Stimulated activated CD8-positive, alpha-beta memory T cell treated with anti-CD3 and anti-CD28 coated beads, Interleukin-15, amount 100 ng/mL, for 1 hour (primary cell): ENCODE measurements at places on chromosomes 4 and X.

- no peak for DNase-seq
Measured at GRCh38 chr4:110621328-110621812, 1.5 kb downstream of the PITX2 start.

- DNase-seq = no peak
Measured at GRCh38 chr4:166202991-166203390, 330.0 kb downstream of the TLL1 start.

- no peak for DNase-seq
Measured at GRCh38 chrX:104284507-104284906, 29.8 kb upstream of the ESX1 start.

DNA sequence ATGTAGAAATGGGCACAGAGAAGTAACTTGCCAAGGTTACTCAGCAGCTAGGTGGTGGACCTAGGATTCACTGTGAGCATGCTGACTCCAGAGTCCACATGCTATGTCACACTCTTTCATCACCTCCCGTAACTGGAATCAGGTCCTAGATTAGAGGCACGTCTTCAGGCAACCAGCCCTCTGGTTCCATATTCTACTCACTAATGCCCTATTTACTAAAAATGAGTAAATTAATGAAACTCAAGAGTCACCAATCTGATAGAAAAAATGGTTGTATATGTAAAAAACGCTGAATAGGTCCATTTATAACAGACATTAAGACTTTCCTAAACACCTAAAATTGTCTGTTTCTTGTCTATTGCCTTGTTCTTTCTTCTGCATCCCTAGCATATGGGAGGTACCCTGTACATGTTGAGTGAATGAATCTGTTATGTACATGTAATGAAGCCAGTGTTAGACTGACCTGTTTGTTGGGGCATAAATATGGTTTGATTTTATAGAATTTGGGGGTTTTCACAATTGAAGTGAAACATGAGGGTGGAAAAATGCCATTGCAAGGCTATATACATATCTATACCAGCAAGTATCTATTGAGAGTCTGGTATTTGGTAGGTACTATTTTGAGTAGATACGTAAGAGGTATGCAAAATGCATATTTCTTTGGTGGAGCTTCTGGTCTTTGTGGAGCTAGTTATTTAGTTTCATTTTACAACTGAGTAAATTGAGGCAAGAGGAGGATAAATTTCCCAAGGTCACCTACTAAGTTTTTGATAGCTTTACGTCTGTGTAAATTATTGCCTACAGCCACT is 7.5 kb upstream of the RUFY3 start:
- DNase-seq = no peak

DNA sequence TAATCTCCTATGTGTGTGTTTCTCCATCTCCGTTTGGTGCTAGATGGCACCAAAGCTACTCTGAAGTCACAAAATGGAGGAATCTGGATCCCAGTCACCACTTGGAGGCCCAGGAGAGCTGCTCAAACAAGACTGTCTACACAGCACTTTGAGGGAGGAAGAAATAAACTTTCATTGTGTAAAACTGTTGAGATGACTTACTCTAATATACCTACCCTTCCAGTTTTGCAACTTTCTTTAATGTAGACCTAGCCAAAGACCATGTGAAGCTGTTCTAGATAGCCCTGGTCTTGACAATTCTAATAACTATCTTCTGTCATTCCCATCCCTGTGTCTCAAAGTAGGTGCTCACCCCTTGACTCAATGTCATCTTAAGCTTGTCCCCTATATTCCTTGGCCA is 52.8 kb upstream of the TAB3 start:
- DNase-seq = no peak

GRCh38 chr4:15035159-15035558 is 32.9 kb downstream of the CPEB2 start:
- no peak for DNase-seq

GRCh38 chr4:159003420-159004253 is 99.2 kb upstream of the RAPGEF2 start:
- no peak for DNase-seq

GRCh38 chr4:66653937-66654336 is 891.4 kb downstream of the CENPC start:
- DNase-seq = no peak

- DNase-seq = no peak
Measured at GRCh38 chr4:146263793-146264192, 49.5 kb downstream of the REELD1 start.

DNA sequence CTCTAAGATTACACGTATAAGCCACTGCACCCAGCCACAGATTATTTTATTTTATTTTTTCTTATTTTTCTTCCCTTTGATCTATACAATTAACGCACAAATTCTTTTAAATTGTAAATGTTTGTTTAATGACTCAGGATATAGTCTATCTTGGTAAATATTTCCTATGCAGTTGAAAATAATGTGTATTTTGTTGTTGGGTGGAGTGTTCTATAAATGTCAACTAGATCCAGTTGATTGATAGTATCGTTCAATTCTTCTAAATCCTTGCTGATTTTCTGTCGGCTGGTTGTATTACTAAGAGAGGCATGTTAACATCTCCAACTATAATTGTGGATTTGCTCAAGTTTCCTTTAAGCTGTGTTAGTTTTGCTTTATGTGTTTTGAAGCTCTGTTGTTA is 92.0 kb downstream of the TRAPPC11 start:
- no peak for DNase-seq

DNA sequence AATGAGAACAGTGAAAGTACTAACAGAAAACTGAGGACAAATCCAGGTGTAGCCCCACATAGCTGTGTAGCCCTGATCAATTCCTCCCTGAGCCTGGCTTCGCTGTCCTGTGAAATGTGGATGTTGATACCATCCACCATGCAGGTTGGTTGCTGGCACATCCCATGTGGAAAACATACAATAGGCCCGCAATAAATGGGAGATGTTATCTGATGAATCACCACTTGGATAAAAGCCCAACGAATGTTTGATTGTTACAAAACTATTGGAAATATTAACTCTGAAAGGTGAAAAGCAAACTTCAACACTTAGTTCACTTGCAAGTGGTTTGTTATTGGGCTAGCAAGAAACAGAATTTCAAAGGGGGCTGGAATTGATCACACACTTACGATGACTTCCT is 186.3 kb upstream of the FTHL17 start:
- DNase-seq = no peak

DNA sequence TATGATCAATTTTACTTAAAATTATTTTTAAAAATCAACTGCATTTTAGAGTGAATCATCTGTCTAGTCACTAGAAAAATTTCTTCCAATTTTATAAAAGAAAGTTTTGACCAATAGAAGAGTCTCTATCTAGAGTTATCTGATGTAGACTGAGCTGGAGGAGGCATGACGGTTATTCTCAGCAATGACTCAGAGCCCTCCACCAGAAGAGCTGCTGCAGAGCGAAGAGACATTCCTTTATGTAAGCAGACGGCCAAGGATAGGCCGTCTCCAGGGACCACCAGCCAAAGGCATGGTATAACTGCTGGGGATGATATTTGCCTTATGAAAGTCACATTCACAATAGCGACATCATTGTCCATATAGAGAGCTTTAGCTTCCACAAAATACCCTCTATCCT is 23.0 kb downstream of the LDB2 start:
- no peak for DNase-seq

DNA sequence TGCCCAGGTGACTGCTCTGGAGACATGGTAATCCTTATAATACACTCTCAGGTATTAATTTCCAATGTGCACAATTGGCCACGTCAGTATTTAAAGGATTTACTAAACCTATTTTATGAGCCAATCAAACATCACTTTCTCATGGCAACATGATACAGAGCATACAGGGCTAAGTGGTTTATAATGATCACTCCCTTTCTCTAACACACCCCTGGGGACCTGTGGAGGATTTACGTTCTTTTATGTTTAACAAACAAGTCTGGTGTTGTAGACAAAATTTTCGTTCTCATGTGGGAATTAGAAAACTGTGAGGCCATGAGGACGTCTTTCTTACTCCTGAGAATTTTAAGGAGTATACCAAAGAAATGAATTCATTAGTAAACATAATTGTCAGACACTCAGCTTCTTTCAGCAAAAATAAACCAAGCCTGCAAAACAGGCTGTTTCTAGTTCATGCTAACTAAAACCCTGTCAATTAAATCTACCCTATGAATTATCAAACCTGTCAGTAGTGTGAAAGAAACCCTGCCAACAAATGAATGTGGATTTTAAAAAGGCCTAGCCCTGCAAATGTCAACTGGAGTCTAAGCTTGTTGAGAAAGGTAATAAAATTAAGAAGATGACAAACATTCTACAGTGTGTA is 155.8 kb downstream of the PDGFC start:
- no peak for DNase-seq

DNA sequence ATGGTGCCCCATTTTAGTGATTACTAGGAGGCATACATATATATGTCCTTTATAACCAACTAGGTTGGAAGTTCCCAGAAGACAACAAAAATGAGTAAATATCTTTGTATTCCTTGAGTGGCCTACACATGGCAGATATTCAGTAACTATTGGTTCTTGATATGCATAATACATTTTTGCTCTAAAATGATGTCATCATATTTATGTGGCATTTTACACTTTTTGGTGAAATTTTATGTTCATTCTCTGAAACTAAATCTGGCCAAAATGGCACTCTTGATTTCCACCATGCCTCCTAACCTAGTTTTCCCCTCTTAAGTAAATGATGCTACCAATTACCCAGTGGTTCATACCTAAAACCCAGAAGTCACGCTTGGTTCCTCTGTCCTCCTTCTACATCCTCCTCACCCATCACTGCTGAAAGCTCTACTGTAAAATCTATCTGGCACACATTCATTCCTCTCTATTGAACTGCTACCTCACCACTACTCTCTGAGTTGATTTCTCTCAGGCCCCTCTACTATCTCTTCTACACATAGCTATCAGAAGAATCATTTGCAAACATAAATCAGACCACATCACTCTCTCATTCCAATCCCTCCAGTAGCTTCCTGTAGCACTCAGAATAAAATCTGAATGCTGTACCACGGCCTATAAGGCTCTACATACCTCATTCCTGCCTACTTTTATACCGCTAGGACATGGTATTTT is 13.4 kb downstream of the SLC10A7 start:
- DNase-seq = no peak

- DNase-seq = no peak
Measured at GRCh38 chr4:105568584-105568983, 16.2 kb downstream of the ARHGEF38 start.

DNA sequence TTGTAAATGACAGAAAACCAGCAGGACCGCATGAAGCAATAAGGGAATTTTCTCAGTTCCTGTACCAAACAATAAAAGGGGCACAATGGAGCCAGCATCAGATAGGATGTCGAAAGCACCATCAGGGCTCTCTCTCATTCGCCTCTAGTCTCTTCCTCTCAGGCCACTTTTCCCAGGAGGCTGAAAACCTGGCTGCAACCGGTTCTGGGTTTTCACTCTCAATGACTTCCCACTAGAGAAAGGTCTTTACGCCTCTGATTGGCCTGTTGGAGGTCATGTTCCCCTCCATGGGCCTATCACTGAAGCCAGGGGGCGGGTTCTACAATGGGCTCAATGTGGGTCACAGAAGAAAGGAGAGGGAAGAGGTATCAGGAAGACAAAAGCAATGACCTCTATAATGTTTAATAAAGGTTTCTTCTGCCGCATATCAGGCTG is 29.3 kb downstream of the ZNF827 start:
- no peak for DNase-seq

GRCh38 chr4:102675141-102675540 is 85.6 kb downstream of the MANBA start:
- no peak for DNase-seq

- no peak for DNase-seq
Measured at GRCh38 chr4:57943682-57944081, 833.5 kb upstream of the IGFBP7 start.

GRCh38 chrX:120564925-120565324 is 4.2 kb upstream of the CUL4B start:
- no peak for DNase-seq

GRCh38 chr4:158529505-158529904 is 7.8 kb downstream of the RXFP1 start:
- no peak for DNase-seq

DNA sequence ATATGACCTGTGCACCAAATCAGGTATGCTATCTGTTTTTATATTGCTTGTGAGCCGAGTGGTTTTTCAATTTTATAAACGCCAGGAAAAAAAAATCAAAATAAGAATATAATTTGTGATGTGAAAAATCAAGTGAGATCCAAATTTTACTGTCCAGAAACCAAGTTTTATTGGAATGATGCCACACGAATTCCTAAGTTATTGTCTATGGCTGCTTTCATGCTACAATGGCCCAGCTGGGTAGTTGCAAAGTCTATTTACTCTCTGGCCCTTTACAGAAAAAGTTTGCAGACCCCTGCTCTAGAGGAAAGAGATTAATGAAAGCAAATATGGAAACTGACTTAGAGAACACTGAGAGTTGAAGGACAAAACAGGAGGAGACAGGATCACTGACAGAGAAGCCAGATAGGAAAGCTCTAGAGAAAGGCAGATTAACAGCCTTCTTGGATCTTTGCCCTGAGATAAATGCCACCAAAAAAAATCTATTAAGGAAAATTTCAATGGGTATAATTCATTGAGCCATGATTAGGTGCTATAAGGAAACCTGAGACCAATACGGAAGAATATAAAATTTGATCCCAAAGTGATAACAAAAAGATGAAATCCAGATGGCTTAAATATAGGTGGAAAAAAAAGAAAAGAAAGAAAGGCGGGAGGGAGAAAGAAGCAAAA is 29.8 kb downstream of the PRSS12 start:
- no peak for DNase-seq

DNA sequence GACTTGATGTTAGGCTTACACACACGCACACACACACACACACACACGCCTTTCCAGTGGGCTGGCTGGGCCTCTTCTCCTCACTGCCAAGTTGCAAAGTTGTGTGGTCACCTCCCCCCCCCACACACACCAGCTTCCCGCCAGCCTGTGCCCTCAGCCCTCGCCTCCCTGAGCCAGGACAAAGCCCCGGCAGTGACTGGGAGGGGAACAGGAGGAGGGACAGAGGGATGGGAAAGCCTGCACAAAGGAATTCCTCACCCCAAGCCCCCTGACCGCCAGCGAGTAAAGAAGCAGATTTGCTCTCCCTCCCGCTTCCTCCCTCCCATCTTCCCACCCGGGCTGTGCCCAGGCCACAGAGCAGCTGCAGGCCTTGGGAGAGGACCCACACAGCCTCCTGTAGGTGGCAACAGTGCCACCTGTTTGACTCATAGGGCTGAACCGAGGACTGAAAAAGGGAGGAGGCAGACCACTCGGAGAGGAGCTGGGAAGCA is at the start of gene GDPD2:
Gene GDPD2 (plus strand): TSS at position 464 of the 491 bp plus-strand sequence. CDS start 1,671 bp downstream, outside the sequence.
- no peak for DNase-seq

DNA sequence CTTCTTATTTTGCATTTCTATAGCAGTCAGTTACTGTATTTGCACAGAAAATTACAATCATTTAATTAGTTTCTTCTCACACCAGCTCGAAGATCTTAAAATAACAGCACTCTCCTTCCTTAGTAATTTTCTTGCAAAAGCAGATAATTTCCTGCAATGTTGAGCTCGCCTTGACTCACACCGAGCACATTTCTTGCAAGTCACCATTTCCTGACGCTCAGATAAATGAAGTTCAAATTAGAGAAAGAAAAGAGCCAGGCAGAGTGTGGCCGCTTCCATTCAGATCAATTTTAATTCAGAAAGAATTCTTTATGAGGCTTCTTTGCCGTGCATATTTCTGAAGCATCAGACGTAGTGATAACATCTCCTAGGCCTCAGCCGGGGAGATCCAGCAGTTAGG is 10.1 kb downstream of the SORCS2 start:
- DNase-seq = no peak
